NCI-H2171 (cell line): ENCODE measurements at places on chromosomes 2 and 18.
A peak's percentile ranks its signal among the peaks of the same experiment; 100 is the strongest.

GRCh38 chr2:46825939-46826568, 89.6 kb downstream of the MCFD2 start:
- no peak for DNase-seq

GRCh38 chr2:173248381-173248780, 106.3 kb upstream of the CDCA7 start:
- no peak for DNase-seq

DNA sequence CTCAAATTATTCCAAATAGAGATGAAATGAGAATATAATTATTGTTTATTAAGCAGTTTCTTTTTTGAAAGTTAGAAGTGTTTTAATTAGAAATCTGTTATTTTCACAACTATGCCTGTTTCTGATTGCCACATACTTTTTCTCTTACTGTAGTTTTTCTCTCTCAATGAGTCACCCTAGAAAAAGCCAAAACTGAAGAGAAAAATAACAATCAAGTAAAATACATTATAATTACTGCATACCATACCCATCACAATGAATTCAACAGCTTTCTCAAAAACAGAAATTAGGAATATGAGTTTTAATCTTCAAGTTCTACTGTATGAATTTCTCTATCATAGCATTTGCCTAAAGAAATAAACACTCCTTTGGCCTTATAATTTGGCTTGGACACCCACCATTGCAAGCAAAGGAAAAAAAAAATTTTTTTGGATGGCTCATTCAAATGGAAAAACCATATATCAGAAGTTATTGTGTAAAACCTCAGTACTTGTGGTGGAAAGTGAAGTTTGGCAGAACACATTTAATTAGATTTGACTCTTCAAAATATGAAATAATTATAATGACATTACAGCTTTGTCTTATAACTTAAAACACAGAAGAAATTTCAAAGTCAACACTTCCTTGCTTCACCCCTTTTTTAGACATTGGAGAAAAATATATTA, 138.5 kb downstream of the DYM start:
- DNase-seq, result no peak

DNA sequence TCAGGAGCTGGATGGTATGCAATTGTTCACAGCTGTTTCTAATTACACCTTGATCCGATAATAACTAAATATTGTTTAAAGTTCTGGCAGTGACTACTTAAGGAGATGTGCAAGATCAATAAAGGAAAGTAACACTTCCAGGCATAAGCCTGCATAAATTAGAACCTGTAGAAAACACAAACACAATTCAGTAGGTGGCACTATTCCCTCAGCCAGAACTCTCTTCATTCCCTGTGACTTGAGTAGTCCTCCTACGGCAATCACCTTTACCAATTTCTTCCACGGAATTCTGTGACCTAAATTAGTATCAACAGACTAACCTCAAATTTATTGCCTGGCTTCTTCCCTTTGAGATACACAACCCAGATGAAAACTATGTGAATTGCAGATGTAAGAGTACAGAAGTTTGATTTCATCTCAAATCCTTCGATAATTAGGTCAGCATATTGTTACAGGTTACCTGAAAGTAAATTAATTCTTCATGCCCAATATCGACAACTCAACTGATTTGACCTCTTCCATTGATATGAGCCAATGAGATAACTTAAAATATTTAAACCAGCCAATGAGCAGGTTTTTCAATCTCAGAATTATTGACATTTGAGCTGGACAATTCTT, 137.8 kb downstream of the PID1 start:
- DNase-seq, result no peak

GRCh38 chr2:119475857-119476244, 44.2 kb downstream of the TMEM37 start:
- DNase-seq, result no peak

- DNase-seq, result no peak
Measured at GRCh38 chr2:148430101-148430500, 214.4 kb upstream of the EPC2 start.

DNA sequence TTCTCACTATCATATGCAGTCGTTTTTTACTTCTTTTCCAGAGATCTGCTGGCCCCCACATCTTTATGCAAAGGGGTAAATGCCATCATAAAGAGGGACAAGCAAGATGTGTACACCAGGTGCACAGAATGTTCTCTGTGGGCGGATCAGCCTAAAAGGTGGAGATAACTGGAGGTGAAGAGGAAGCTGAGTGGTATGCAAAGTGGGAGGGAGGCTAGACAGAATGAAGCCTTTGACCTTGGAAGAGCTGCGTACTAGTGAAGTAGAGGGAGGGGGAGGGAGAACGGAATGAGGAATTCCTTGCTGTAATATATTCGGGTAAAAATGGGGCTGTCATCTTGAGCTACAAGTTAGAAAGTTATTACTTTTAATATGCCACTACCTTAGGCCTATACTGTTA, 287.5 kb upstream of the VRK2 start:
- DNase-seq, result no peak

- no peak for DNase-seq
Measured at GRCh38 chr2:111618226-111618977, 265.6 kb downstream of the ANAPC1 start.

- DNase-seq, result no peak
Measured at GRCh38 chr2:86392873-86393518, 48.2 kb upstream of the KDM3A start.

DNA sequence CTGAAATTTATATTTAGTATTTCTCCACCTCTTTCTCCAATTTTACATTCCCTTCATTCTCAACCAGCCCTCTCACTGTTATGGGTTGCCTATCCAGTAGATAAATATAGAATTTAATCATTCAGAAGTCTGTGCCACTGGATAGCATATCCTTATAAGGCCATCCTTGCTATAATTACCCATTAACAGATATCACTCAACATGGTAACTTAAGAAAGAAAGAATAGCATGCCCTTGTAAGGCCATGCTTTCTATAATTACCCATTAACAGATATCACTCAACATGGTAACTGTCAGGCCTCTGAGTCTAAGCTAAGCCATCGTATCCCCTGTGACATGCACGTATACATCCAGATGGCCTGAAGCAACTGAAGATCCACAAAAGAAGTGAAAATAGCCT, 1137.4 kb upstream of the FAM98A start:
- DNase-seq, result no peak

GRCh38 chr2:214765180-214765579, 44.3 kb downstream of the BARD1 start:
- DNase-seq, result no peak

GRCh38 chr2:127658641-127659407, 12.9 kb downstream of the GPR17 start:
- peak; percentile 42 for DNase-seq

- DNase-seq, result no peak
Measured at GRCh38 chr2:215522237-215522636, 86.4 kb upstream of the FN1 start.

DNA sequence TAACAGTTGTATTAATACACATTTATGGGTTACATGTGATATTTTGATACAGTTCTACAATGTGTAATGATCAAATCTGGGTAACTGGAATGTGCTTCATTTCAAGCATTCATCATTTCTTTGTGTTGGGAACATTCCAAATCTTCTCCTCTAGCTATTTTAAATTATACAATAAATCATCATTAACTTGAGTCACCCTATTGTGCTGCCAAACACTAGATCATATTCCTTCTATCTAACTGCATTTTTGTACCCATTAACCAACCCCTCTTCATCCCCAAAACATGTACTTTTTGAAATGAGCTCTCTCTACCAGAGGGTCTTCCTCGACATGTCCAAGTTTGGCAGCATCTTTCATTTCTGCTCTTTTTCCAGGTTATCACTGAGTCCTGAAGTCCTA, 81.1 kb upstream of the TTC39C start:
- no peak for DNase-seq

DNA sequence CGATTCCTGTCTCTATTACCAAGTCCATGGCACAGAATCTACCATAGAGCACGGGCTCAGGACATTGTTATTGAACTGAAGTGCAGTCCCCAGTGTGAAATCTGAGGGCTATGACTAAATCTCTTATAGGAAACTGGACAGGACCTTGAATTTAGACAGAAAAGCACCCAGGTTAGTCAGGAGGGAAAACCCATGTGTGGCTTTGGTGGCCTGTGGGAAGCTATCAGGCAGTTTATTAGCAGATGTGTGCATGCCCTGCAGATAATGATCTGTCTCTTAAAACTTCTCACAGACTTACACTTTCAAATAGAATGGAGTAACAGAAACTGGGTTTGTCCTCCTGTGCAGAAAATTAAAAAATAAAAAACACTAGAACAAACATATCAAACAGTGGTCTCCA, 610.0 kb upstream of the RAB6C start:
- no peak for DNase-seq

- DNase-seq, result peak; percentile 67
Measured at GRCh38 chr18:24055878-24056277, 41.3 kb downstream of the TTC39C start.

GRCh38 chr2:127094509-127095366, 12.2 kb downstream of the BIN1 start:
- no peak for DNase-seq

DNA sequence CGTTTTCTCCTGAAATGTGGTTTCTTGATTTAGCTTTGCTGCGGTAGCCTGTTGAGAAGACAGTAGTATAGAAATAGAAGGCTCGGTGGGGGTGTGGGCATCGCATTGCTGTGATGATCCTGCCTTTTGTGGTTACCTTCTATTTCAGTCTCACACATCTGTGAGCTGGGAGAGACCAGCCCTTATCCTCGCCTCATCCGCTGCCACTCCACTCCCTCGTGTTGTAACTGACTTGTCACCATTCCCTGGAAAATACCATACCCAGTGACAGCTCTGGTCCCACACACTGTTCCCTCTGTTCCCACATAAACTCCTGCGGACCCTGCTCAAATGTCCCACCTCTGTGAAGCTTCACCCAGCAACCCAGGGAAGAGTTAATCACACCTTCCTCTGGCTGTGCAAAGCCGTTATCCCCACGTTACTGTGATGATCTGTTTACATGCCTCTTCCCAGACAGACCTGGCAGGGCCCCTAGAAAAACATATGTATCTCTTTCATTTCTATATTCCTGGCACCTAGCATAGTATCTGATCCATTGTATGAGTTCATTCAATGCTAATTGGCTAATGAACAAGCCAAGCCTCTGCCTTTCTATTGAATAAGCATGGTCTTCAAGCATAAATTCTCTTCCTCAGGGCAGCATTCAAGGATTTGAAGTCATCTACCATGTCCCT, 114.6 kb downstream of the MAPK4 start:
- no peak for DNase-seq

DNA sequence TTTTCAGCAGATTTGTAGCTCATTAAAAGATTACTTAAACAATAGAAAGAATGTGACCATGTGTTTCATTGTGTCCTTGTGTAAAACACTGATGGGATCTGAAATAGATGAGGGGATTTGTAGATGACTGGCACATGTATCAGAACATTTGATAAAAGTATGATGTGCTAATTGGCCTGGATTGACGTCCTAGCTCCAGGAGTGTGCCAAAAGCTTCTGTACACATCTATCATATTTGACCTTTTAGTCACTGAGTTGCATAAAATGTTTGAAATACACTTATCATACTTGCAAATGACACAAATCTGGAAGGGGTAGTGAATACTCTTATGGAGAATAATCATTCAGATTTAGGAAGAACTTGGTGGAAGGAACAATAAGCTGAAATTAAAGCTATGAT, 778.5 kb downstream of the ERBB4 start:
- no peak for DNase-seq

- DNase-seq, result no peak
Measured at GRCh38 chr2:130957915-130958314, 121.2 kb downstream of the ARHGEF4 start.

GRCh38 chr2:1610096-1610485, 134.2 kb downstream of the PXDN start:
- no peak for DNase-seq

- DNase-seq, result no peak
Measured at GRCh38 chr2:43222475-43223309, 3.7 kb downstream of the ZFP36L2 start.

DNA sequence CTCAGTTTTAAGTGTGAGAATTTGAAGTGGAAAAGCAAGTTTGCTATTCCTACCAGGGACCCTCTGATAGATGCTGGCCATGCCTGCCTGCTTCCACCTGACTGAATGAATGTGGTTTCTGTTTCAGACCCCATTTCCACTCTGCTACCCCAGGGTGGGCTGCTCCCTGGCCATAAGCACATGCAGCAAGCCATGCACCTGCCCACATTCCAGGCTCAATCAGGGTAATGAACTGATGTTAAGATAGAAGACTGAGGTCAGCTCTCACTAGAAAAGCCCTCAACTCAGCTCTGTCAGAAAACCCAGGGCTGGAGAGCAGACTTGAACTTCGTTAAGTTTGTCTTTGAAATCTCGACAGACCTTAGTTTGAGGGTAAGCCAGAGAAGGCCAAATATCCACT, 333.9 kb downstream of the CYRIA start:
- DNase-seq, result no peak

GRCh38 chr18:74346206-74346605, 30.6 kb downstream of the C18orf63 start:
- DNase-seq, result no peak

DNA sequence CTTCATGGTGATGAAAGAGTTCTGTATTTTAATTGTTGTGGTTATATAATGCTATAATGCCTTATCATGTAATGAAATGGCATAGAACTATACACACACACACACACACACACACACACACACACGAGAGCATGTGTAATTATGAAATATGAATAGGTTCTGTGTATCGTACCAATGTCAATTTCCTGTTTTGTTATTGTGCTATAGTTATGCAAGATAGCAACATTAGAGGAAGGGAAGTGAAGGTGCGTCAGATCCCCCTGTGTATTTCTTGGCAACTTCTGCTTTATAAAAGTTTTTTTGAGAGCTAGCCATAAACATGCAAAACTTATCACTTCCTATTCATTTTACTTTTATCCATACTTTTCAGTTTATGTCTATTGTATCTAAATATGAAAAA, 60.7 kb upstream of the ARHGAP15 start:
- DNase-seq, result no peak

- no peak for DNase-seq
Measured at GRCh38 chr2:223643309-223643708, 41.1 kb upstream of the SCG2 start.

- DNase-seq, result no peak
Measured at GRCh38 chr2:38723173-38723572, 28.0 kb downstream of the SRSF7 start.

GRCh38 chr2:165074884-165075283, 119.6 kb upstream of the SLC38A11 start:
- no peak for DNase-seq

GRCh38 chr18:78782951-78783563, 196.6 kb upstream of the SALL3 start:
- DNase-seq, result no peak

- no peak for DNase-seq
Measured at GRCh38 chr2:189581354-189582139, 961 bp upstream of the SLC40A1 start.

- no peak for DNase-seq
Measured at GRCh38 chr2:230586328-230586982, 126.2 kb upstream of the CAB39 start.

GRCh38 chr2:28348149-28348567, 44.5 kb upstream of the FOSL2 start:
- no peak for DNase-seq

GRCh38 chr2:179440642-179441251, 176.1 kb upstream of the SESTD1 start:
- no peak for DNase-seq
